CD4-positive, alpha-beta T cell treated with Interleukin-12 subunit alpha and Interleukin-12 subunit beta, for 1 hour (primary cell): ENCODE measurements at places on chromosomes 4 and X.

DNA sequence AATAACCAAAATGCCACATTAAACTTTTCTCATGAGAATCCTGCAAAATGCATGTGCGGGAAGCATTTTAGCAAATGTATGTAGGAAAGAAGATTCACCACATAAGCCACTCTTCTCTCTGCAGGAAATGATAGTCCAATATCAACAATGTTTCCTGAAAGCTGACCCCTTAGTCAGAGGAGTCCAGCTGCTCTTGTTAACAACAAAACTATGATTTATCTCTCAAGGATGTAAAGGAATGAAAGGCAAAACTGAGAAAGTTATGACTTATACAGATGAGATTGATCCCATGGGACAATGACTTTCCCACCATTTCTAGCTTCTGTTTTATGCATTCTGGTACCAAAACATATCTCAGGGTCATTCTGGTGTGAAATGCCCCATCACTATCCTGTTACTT, 125.0 kb upstream of the EDNRA start:
- no peak for DNase-seq

GRCh38 chr4:59818656-59819055, 1381.5 kb upstream of the ADGRL3 start:
- DNase-seq: no peak

GRCh38 chr4:166144607-166145006, 271.6 kb downstream of the TLL1 start:
- no peak for DNase-seq

DNA sequence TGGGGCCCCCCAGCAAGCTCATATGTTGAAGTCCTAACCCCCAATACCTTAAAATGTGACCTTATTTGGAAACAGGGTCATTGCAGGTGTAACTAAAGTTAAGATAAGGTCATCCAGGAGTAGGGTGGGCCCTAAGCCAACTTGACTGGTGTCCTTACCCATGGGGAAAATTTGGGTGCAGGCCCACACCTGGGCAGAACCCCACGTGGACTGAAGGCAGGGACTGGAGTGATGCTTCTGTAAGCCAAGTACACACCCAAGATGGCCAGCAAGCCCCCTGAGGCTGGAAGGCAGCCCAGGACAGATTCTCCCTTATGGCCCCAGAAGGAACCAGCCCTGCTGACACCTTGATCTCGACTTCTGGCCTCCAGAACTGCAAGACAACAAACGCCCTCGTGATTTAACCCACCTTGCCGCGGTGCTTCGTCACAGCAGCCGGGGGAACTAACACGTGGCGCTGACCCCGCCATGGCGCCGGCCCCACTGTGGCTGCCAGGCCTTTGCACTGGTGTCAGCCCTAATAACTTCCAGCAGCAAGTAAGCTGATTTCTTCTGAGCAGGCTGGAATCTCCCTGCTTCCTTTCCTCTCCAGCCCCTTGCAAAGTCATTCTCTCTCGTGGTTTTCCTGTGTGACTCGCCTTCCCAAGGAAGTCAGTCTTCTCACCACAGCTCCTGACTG, 23.2 kb upstream of the MXD4 start:
- DNase-seq: no peak

DNA sequence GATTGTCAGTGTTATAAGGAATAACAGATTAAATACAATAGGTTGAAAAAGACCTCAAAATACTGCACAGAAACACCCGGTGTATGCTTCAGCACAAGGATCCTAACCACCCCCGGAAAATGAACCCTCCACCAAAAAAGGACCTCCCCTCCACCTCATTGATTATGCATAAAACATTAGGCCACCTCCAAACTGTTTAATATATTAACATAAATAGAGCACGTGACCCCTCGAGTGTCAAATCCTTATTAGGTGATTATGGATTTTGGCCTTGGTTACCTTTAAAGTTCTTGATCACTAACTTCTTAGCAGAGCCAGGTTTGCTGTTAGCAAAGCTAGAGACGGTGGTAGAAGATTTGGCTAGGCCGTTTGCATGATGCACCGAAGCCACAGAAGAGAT, 958 bp downstream of the CUL4B start:
- DNase-seq: peak; percentile 17

- DNase-seq: no peak
Observed at GRCh38 chr4:79083406-79084010, 144.3 kb upstream of the PAQR3 start.

DNA sequence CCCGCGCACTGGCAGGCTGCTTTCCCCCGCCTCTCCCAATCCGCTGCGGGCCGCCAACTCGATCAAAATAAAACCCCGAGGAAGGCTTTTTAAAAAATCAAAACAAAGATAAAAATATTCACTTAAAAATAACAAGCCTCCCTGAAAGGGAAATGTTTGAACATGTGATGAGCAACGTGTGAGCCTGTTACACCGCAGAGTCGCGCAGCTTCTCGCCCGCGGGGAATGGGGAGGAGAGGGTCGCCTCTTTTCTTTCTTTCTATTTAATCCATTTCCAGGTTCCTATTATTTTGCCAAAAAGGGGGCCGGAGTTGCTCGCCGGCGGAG, 326.0 kb upstream of the F9 start:
- no peak for DNase-seq

GRCh38 chrX:154412468-154412867, 1.1 kb downstream of the TAFAZZIN start:
- peak; percentile 52 for DNase-seq

- no peak for DNase-seq
Observed at GRCh38 chr4:127370604-127371003, 262.2 kb upstream of the INTU start.

DNA sequence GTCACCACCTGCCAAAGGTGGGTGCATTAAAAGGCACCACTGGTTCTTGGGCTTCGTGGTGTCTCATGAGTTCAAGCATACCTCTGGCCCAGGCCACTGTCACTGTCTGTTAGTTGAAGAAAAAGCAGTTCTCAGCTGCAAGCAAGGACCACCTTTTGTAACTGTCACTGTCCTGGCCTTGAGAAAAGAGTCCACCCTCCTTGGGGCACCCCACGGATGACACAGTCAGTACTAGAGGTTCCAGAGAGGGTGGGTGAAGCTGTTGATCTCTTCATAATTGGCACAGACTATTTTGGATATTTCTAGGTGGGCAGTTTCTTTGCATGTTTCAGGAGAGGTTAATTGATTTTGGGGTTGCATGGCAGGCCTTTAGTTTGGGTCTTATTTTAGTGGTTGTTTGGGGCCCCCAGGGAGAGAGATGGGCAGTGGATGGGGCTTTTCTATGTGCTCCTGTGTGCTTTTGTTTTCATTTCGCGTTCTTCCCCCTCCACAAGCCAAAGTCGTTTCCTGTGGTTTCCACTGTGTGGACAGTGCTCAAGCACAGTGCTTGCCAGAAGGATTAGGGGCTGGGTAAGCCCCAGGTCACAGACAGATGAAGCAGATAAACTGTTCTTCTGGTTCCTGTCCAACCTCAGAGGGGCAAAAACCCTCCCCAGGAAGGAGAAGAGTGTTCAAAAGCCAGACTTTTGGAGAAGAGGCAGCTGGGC, 156.2 kb upstream of the PPP1R2C start:
- peak; percentile 47 for DNase-seq

DNA sequence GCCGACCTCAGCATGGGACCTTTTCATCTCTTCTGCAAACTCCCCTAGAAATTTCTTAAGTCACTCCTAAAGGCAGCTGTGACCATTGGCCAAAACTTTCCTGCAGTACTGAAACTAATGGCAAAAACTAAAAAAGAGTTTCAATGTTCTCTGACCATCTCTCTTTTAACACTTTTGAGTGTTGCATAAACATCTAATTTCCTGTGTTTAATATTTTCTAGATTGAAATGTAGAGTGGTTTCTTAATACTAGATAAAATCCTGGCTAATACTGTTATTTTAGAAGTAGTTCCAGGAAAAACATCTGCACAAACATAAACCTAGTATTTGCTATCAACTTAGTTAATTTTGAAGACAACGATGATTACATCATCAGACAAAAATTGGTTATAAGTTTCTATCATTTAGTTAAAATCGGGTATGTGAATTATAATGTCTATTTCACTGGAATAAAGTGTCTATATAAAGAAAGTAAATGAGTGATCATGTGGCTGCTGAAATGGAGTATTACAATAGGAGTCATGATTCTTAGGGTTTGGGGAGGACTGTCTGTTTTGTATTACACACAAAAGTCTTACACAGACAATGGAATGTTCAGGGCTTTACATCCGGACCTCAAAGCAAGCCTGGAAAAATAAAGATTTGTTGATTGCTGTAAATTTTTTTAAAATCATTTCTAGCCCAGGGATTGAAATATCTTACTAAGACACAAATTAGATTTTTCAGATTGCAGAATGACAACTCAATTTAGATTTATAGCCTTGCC, 1323.4 kb downstream of the C4orf33 start:
- DNase-seq: no peak

DNA sequence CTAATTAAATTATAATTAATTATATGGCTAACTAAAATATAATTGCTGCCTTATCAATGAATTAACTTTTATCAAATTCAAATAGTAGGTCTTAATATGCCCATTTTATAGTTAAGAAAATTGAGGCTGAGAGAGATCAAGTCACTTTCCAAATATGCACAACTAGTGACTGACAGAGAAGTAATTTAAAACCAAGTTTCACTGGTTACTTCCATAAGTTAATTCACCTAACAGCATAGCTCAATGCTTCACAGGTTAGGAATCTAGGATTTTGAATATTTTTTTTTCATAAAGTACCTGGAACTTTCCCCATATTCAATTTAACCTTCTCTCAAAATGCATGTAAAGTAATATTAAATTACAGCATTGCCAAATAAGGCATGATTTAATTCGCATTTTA, 134.4 kb upstream of the VEGFC start:
- DNase-seq: no peak

DNA sequence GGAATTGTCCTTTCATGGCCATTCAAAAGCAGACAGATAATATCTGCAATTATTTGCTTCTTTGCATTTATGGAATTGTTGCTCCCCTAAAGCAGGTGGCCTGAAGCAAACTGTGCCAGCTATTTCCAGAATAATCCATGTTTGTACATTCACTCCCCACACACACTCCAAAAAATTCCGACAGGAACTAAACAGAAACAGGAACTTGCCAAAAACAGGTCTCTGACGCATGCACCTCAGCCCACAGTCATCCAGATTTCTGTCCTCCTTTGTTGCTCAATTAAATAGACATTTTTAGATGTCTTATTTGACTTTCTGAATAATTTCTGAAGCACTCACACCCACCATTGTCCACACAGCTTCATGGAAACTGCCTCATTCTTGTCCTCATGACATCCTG, 71.5 kb upstream of the EDNRA start:
- no peak for DNase-seq

DNA sequence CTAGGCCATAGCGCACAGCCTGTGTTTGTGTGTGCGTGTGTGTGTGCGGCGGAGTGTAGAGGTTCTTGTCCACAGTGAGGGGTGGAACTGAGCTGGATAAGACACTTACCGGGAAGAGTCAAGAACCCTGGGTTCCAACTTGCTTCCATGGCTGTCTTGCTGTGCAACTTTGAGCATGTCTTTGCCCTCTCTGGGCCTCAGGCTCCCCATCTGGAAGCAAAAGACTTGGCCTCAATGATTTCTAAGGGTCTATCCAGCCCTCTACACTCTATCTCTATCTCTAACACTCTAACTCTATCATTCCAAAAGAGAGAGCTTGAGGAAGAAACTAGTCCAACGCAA, 121.3 kb upstream of the PJA1 start:
- DNase-seq: no peak

DNA sequence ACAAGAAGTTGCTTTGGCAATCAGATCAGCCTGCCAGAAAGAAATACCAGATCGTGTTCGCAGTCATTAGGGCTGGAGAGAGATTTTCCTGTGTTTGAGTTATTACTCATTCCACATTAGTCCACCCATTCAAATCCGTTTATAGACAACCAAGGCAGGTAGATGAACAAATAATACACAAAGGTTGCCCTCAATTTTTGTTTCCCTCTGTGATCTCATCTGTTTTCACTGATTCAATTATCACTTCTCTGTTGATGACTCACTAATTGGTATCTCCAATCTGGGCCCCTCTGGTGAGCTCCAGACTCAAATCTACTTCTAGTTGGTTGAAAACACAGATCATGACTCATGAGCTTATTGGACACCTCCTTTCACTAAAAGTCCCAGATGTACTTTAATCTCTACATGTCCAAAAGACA, 54.5 kb downstream of the CHM start:
- no peak for DNase-seq

GRCh38 chr4:38791010-38791409, 8.2 kb upstream of the TLR10 start:
- no peak for DNase-seq

DNA sequence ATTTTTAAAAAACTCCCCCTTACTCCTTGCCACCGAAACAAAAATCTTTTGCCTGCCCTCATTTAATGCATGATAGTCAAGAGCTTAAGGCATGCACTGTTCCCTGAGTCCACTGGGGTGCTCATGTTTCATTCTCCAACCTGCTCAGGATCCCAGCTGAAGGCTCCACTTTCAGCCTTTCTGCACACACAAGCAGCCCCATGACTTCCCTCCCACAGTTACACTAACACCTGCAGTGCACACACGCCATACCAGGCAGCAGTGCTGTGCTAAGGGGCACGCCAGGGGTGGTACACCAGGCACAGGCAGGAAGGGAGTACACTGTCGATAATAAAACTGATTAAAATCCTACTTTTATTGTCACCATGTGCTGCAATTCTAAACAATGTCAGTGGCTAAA, 385.2 kb downstream of the BMPR1B start:
- DNase-seq: no peak

DNA sequence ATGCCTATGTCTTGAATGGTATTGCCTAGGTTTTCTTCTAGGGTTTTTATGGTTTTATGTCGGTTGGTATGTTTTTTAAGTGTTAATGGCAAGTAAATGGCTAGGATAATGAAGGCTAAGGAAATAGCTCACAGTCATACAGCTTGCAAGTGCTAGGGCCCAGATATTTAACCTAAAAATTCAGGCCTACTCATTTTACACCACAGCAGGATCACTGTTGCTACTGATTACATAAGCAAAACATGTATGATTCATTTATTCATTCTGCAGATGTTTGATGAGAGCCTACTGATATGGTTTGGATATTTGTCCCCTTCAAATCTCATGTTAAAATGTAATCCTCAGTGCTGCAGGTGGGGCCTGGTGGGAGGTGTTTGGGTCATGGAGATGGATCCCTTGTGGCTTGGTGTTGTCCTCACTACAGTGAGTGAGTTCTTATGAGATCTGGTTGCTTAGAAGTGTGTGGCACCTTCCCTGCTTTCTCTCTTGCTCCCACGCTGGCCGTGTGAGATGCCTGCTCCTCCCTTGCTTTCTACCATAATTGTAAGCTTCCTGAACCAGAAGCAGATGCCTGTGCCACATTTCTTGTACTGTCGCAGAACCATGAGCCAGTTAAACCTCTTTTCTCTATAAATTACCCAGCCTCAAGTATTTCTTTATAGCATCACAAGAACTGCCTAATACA, 175.5 kb downstream of the MAPK10 start:
- no peak for DNase-seq
